ENCODE measurements at places on chromosomes 6 and 20.

DNA sequence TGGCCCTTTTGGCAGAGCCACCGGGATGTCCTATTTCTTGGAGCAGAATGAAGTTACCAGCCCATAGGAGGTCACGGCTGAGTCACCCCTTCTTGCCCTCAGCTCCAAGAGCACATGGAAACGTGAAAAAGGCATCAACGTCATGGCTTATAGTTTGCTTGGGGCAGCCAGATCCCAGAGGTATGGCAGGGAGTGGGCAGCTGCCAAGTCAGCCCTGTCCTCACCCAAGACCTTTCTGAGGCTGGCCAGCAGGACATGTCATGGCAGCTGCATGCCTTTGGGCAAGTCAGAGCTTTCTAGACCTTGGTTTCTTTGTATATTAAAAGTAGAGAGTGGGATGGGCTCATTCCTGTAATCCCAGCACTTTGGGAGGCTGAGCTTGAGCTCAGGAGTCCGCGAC lies 8.2 kb upstream of the MDFI start:
- DNase-seq, result no peak

DNA sequence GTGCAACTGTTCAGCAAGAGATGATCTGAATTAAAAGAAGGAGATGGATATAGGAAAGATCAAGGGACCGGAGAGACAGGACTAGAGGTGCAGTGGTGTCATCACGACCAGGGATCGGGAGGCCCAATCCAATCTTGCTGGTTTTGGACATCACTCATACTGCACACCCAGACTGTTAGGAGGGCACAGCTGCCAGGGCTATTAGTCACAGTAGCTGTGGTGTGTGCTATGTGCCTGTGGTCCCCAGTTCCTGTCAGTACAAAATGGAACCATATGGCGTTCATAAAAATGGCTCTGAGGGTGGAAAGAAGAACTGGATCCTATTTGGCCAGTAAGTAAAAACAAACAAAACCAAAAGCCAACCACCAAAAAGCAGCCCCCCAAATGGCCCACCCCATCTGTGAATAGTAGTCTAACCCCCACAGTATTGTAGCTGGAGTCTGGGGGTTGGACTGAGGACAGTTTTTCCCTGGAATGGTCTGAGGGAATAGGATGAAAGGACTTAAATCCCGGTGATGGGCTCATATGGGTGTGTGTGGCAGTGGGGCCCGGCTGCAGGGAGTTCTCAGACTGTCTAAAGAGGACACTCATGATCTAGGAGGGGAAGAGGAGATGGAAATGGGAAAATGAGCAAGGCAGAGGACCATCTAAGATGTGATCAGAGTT lies 9.3 kb upstream of the NNAT start:
- DNase-seq, result no peak

DNA sequence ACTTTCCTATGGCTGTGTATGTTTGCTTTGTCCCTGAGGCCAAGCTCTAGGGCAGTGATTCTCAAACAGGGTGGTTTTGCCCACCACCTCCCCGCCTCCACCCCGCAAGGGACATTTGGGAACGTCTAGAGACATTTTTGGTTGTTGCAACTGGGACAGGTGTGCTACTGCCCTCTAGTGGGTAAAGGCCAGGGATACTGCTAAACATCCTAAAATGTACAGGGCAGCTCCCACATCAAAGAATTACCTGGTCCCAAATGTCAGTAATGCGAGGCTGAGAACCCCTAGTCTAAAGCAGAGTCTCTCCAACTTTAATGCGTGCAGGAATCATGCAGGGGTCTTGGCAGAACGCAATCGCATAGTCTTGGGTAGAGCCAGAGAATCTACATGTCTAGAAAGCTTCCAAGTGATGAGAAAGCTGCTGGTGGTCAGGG lies 5.1 kb downstream of the KCNS1 start:
- DNase-seq, result peak; percentile 52

DNA sequence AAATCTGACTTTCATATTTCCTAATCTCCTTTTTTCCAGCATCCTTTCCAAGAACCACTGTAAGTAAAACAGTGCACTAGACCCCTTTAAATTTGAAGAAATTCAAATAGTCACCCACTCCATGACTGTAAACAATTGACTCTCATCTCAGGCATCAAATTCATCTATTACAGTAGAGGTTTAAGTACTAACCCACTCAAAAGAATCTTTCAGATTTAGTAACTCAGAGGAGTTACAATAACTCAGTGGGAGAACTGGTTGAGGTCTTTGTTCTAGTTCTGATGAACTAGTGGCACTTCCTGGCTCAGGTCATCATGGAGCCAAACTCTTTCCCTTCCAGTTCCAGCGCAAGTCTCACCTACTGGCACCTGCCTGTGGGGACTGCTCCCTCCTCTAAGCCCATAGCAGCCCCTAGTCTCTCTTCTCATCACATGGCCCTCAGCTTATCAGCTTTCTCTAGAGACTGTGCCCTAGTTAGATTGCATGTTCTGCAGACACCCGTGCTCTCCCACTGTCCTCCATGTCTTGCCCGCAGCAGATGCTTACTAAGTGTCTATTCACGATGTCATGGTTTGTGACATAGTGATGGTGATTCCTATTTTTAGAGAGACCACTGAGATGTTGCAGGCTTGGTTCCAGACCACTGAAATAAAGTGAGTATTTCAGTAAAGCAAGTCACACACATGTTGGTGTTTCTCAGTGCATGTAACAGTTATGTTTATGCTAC lies 196.2 kb downstream of the TBC1D7 start:
- no peak for DNase-seq

GRCh38 chr20:33551778-33552177 lies 61.9 kb downstream of the CBFA2T2 start:
- no peak for DNase-seq

DNA sequence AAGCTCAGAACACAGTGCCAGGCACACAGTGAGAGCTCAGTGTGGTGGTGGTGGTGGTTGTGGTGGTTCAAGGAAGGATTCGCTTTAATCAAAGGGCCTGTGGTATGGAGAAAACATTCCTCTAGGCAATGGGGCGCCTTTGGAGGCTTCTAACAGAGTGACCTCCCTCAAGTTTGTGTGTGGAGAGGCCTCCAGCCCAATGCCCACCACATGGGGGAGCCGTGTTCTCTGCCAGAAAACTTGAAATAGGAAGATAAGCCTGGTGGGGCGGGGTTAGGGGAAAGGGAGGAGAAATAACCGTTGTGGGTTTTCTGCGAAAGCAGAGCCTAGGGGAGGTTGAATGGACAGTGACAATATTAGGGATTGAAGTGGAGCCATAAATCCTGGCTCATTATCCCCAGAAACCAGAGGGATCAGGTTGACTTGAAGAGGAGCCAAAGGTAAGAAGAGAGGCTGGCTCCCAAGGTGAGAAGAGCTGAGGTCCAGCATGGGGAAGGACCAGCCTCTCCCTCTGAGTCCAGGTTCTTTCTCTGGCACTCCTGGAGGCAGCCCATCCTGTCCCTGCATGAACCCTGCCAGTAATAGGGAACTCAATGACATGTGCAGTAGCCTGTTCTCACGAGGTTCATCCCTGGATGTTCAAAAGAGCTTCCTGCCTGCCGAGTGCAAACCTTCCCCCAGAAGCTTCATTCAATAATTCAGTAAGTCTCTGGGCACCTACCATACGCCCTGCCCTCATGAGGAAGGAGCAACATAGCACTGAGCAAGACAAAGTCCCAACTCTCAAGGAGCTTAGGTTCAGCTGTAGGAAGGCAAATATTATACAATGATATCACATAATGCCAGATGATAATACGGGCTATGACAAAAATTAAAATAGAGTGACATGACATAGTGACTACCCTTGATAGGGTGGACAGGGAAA lies 51.4 kb downstream of the TGM2 start:
- no peak for DNase-seq

DNA sequence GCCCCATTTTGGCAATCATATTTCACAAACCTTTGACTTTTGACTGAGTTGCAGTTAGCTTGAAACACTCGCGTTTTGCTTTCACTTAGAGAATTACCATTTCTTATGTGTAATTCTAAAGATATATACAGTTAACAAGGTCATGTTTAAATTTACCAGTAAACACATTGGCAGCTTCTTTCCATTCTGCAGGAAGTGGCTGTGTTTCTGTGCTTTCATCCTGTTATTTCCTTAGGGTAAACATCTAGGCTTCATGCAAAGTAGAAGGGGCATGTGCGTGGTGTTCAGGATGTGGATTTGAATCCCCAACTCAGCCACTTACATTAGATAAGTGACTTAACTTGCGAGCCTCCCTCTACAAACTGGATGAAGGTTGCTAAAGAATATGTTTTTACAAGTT lies 41.1 kb downstream of the AKAP12 start:
- no peak for DNase-seq

DNA sequence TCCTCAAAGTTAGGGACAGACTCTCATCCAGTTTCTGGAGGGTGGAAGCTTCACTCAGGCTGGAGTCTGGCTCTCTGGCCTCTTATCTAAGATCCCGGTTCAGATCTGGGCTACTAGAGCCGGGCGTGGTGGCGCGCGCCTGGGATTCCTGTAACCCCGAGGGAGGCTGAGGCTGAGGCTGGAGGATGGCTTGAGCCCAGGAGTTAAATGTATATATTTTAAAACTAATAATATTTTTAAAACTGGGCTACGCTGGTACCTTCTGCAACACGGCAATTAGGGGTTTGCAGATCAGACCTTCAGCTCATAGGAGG lies 710 bp upstream of the ZNF343 start:
- no peak for DNase-seq

- DNase-seq, result no peak
Measured at GRCh38 chr6:1348675-1349074, 36.8 kb downstream of the FOXQ1 start.

- DNase-seq, result no peak
Measured at GRCh38 chr6:18577491-18577890, 190.3 kb downstream of the RNF144B start.

- no peak for DNase-seq
Measured at GRCh38 chr6:150800674-150801314, 64.7 kb upstream of the MTHFD1L start.

GRCh38 chr6:167643716-167644115 lies 183.0 kb upstream of the AFDN start:
- no peak for DNase-seq

- DNase-seq, result no peak
Measured at GRCh38 chr6:17871836-17872235, 115.6 kb downstream of the KIF13A start.

DNA sequence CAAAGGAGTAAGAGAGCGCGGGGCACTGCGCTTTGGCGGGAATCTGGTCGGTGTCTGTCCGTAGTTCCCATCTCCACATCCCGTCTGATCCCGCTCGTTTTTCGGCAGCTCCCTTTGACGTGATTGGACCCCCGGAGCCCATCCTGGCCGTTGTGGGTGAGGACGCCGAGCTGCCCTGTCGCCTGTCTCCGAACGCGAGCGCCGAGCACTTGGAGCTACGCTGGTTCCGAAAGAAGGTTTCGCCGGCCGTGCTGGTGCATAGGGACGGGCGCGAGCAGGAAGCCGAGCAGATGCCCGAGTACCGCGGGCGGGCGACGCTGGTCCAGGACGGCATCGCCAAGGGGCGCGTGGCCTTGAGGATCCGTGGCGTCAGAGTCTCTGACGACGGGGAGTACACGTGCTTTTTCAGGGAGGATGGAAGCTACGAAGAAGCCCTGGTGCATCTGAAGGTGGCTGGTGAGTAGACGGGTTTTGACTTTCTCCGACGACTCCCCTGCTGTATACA lies 1.4 kb downstream of the BTN1A1 start:
- DNase-seq, result no peak

DNA sequence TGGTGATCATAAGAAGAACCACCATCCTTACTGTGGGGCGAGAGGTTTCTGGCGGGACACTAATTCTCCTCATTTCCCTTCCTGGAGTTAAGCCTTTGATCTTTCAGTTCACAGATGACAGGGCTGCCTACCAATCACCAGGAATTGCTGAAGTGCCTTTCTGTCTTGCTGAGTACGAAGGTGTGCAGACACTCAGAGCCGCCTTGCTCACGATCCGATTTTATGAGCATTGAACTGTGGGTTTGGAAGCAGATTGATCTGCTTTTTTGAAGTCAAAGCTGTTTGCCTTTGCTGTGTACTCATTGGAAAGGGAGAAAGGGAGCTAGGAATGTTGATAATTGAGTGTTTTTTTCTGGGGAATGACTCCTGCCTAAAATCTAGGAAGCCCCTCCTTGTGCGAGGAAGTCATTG lies 129.1 kb upstream of the SALL4 start:
- DNase-seq, result no peak

- DNase-seq, result no peak
Measured at GRCh38 chr6:3316331-3316730, 57.6 kb downstream of the PSMG4 start.

GRCh38 chr20:62346398-62347150 lies 20.5 kb downstream of the LAMA5 start:
- DNase-seq, result no peak

DNA sequence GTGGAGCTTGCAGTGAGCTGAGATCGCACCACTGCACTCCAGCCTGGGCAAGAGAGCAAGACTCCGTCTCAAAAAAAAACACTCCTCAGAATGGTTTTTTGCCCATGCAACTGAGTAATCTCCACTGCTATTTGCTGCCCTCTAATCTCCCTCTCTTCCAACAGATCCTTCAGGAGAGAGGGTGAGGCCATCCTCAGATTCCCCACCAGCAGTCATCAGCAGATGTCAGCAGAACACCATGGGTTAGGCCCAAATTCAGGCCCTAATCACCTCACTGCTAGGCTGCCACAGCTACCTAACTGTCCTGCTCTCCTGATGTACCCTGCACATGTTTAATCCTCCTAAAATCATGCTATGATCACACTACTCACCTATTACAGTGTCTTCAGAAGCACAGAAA lies 63.2 kb upstream of the BEND6 start:
- no peak for DNase-seq

- no peak for DNase-seq
Measured at GRCh38 chr20:32619586-32619985, 34.5 kb upstream of the NOL4L start.

DNA sequence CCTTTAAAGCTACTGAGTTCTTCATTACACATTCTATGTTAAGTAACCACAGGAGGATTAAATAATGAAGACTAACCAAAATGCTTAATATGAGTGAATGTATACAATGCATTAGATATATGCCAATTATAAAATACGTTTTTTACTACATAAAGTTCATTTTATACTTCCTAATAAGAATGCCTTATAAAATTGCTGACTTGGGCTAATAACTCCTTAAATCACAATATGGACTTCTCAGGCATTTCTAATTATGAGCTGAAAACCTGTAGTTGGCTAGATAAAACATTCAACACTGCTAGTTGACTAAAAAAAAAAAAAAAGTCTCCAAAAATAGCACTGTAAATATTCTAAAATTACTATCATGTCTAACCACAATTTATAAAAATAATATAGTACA lies 11.8 kb downstream of the MAN1A1 start:
- no peak for DNase-seq

- DNase-seq, result no peak
Measured at GRCh38 chr20:41308290-41308711, 9.2 kb downstream of the ZHX3 start.
